Activated CD8-positive, alpha-beta memory T cell treated with anti-CD3 and anti-CD28 coated beads, Interleukin-2, amount 10 ng/mL, durations not matched to agents 7 days and 5 days (primary cell): ENCODE measurements at places on chromosomes 4 and X. TPM values are rescaled to one million over a fixed set of nuclear protein-coding genes. Genes with fewer than 3 reads are reported as not detected.

The MAGEB1 gene
- total RNA-seq, result not detected

The HMX1 gene
- total RNA-seq, result not detected

The PPEF2 gene
- total RNA-seq, result not detected

The NAT8L gene
- total RNA-seq, result 0.09 TPM

DNA sequence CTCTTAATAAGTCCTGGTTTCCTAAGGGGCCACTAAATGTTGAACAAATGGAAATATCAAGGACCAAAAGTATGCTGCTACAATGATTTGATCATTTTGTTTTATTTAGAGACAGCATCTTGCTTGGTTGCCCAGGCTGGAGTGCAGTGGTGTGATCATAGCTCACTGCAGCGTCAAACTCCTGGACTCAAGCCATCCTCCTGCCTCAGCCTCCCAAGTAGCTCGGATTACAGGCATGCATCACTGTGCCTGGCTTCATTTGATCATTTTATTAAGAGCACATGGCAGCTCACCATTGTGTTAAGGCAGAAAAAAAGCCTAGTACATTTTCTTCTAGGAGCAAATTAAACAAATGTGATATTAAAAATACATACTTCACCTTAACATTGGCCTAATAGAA lies 52.7 kb downstream of the DCLK2 start:
- no peak overlapping the region for H3K4me3 ChIP-seq
- DNase-seq, result no peak
- no peaks in the 10 kb centered on the region for H3K4me1 ChIP-seq
- no peaks in the 10 kb centered on the region for H3K36me3 ChIP-seq

- peaks cover 1% of the 10 kb centered on the region for H3K36me3 ChIP-seq
- H3K27ac ChIP-seq, result peak overlapping the region; percentile 28
- H3K27me3 ChIP-seq, result no peaks in the 10 kb centered on the region
- H3K4me1 ChIP-seq, result peaks cover 32% of the 10 kb centered on the region
Measured at GRCh38 chrX:104168127-104168526, 1.9 kb downstream of the FAM199X start.

DNA sequence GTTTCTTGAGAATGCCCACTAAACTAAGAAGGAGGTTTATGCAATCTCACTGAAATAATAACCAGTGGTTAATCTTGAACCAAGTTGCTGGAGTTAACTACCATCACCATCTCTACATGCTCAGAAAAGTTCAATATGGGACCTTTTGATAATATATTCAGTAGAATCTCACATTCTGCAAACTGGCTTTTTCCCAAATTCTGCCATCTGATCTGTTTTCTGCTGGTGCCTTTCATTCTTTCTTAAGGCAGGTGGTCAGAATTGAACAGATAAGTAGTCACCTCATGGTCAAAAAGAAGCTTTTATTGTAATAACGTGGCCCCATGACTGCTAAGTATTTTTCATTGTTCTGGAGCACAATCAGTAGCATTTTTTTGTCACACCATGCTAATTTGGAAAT lies 229.0 kb upstream of the GK2 start:
- peaks cover 9% of the 10 kb centered on the region for H3K27me3 ChIP-seq
- H3K4me1 ChIP-seq, result no peaks in the 10 kb centered on the region
- H3K36me3 ChIP-seq, result no peaks in the 10 kb centered on the region
- H3K27ac ChIP-seq, result no peak overlapping the region
